ENCODE measurements at places on chromosomes 6 and 20.
A peak's percentile ranks its signal among the peaks of the same experiment; 100 is the strongest.

GRCh38 chr6:136409597-136409996, 120.0 kb upstream of the BCLAF1 start:
- no peak for DNase-seq

DNA sequence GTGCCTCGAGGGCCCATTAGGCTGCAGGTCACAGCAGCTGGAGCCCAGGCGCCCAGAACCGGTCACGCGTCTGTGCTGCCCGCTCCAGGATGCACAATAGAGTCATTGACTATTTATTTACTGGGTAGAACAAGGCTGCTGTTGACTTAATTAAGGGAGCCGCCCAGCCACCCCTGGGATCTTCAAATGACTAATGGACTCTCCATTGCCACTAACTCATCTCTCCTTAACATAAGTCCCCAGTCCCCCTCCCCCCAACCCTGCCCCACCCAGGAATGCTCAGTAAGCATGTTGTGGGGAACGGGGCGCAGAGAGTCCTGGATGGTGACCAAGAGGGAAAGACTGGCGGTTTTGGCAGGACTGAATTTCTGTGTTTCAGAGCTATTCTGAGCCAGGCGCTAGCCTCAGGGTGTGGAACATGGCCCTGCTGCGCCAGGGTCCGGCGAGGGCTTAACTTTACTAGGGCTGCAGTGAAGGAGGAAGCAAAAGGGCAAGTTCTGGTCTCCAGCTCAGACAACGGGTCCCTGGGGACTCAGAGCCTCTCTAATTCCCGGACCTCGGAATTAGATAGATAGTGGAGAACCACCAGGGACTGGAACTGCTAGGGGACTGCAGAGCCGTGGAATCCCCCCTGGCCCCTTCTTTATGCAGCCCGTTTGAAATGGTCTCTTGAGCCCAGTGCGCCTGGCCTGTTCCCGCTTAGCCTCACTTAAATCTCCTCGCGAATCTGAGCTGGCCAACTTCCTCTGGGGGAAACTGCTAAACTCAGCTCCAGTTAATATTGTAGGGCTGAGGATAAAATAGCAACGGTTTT, 1.5 kb upstream of the GRIK2 start:
- peak; percentile 23 for DNase-seq

GRCh38 chr6:26331218-26332073, 33.6 kb upstream of the BTN3A2 start:
- no peak for DNase-seq

- DNase-seq, result no peak
Measured at GRCh38 chr20:38272961-38273360, 12.4 kb upstream of the KIAA1755 start.

DNA sequence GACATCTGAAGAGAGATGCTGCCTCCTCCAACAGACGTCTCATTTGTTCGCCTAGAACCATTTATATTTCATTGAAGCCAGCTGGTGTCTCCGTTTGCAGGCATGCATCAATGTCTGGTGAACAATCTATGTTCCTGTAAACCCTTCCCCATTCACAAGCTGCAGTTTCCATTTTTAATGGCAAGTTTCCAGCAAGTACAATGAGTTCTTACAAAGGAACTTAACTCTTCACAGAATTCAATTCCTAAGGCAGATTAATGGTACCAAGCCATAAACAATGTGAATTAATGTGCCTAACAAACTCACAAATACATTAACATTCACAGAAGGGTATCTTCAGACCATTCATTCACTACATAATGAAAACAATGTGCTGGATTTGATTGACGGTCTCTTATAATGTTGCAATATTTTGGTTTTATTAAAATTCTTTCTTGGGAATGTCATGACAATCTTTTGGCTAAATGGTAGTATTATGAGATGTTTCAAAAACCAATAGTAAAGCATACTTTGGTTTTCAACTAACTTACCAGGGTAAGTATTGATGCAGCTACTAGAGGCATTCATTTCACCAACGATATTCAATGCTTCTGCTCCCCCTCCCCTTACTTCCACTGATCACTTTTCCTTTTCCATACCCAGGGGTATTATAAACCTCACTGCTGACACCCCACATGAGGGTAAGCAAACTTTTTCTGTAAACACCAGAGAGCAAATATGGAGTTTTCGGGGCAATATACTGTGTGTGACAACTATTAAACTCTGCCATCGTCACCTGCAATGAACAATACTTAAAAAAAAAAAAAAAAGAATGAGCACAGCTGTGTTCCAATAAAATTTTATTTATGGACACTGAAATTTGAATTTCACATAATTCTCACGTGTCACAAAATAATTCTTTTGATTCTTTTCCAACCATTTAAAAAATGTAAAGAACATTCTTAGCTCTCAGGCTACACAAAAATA, 4.2 kb downstream of the AKIRIN2 start:
- no peak for DNase-seq

DNA sequence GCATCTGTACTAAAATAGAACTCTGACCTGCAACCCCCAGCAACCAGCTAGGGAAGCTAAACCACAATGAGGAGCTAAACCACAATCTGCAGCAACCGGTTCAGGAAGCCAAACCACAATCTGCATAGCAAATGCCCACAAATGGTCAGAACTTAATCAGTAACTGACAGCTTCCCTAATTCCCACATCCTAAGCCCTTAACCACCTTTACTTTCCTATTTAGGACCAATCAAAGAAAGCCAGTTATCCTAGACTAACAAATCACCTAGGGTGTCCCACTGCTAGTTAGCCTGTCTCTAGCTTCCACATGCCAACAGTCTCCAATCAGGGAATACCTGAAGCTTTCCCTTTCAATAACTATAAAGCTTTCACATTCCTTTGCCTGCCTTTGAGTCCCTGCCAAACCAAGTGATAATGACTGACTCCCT, 424.6 kb upstream of the PTCHD4 start:
- peak; percentile 17 for DNase-seq

GRCh38 chr6:166598441-166599138, 12.1 kb upstream of the RAMACL start:
- no peak for DNase-seq

GRCh38 chr6:11275598-11275997, 43.1 kb upstream of the NEDD9 start:
- no peak for DNase-seq

DNA sequence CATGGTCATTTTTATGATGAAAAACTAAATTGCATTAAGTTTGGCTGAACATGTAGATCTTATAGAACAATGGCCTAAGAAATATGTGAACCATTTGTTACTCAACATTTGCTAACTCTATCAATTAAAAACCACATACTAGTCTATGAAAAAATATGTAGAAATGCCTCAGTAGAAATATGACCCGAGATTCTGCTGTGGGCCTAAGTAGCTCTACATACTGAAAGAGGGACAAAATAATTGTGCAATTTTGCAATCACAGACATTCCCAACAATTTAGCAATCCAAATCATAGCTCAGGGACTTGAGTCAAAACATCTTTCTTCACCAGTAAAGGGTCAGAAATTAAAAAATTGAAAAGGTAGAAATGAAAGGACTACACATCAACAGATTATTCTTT, 619.0 kb downstream of the FRK start:
- DNase-seq, result no peak

DNA sequence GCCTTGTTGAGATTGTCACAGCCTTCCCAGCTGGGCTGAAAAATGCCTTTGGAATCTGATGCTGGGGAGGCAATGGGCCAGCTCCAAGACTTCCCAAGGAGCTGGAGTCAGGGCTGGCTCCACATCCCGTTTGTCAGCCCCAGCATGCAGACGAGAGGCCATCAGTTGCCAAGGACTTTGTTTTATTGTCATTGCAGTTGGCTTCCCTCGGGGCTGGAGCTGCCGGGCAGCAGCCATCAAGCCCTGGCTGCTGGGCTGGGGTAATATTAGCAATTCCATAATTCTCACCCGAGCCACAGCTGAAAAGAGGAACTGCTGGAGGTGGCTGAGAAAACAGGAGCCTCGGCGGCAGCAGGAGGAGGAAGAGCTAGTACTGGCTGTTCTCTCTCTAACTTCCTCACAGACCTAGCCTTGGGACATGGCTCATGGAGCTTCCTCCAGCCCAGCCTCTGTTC, 182.5 kb downstream of the CDC5L start:
- no peak for DNase-seq

DNA sequence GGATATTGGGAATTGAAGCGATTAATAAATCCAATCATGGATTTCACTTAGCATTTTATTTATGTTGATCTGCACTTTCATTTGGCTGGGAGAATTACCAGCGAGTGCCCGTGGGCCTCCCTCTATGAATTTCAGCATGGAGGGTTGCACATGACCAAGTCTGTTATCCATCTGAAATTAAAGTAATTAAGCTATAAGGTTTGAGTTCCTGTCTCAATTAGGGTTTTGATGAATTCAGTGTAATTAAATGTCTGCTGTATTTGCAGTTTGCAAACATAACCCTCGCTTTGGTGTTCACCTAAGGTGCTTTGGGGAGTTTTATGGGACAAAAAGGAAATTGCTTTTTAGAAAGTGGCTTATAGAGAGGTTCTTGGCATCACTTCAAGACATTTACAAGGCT, 169.8 kb upstream of the RIN2 start:
- DNase-seq, result no peak

GRCh38 chr20:1776681-1777475, 118.3 kb upstream of the SIRPA start:
- peak; percentile 85 for DNase-seq

DNA sequence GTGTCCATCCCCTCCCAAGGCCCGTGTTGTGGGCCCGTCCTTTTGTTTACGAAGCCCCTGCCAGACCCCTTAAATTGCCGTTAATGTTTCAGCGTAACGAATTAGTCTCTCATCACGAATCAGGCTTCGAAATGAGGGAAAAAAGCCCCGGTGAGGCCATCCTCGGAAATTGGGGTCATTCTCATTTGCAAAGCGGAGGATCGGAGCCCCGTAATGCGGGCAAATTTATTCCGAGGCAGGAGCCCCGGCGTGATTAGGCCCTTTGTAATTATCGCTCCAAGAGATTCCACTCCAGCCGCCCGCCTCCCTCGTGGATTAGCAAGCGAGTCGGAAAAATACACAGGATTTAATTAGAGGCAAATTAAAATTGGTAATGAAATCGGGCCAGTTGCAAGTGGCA, 44.9 kb upstream of the MDFI start:
- no peak for DNase-seq

GRCh38 chr20:25470045-25470444, 62.6 kb downstream of the GINS1 start:
- peak; percentile 82 for DNase-seq

GRCh38 chr6:21713481-21713880, 119.9 kb downstream of the SOX4 start:
- DNase-seq, result no peak

GRCh38 chr6:44053760-44054556, 73.3 kb downstream of the MRPL14 start:
- no peak for DNase-seq

GRCh38 chr20:54223751-54224150, 15.9 kb downstream of the PFDN4 start:
- peak; percentile 20 for DNase-seq

DNA sequence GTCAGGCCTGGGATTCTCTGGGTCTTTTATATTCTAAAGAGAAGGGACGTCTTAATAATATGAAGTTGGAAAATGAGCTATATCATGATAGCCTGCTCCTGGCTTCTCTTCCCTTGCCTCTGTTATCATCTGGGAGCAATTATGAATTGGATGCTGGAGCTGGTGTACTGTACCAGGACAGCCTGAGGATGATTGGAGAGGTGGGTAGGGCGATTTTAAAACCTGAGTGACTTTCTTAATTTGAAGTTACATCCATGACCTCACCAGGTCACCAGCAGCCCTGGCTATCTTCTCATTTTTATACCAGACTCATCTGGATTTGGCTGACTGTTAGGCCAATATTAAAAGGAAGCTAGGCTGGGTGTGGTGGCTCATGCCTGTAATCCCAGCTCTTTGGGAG, 317.6 kb downstream of the CLIC5 start:
- DNase-seq, result no peak

DNA sequence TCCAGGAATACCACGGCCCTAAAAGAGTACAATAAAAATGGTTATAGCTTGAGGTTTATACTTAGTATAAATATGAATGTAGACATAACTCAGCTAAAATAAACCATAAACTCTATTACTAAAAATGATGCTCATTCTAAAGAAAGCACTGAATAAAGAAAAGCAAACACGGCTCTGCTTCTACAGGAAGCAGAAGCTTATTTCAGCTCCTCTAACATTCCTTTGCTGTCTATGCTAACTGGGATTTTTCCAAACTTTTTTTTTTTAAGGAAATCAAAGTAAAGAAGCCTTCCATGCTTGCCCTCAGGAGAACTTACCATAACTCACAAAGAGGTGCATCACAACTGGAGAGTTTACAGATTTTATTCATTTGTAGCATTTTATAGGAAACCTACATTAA, 30.8 kb downstream of the COL9A1 start:
- no peak for DNase-seq

- no peak for DNase-seq
Measured at GRCh38 chr6:64930681-64931080, 776.3 kb downstream of the EYS start.

DNA sequence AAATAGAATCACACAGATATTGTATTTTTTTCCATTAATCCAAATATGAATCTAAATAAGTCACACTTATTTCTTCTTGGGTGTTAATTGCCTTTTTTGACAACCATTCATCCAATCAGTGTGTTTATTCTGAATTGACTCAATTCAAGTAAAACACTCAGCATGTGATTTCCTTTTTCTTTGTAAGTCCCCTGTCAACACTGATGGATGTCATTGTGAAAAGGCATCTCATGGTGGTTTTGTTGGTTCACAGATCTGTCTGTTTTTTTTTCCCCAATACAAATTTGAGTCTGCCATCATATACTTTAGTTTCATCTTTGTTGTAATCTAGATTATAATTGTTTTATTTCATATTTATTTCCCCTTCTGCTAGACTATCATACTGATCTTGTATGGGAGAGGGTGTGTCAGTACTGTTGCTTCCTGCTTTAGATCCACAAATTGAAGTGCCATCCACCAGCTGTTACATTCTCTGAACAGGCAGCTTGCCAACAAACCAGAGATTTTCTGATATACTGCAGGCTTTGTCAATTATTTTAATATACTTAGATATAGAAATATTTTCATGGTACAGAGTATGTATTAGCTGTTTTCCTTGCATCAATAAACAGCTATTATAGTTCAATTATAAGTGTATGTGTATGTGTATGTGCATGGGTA, 64.2 kb upstream of the FLRT3 start:
- DNase-seq, result no peak

DNA sequence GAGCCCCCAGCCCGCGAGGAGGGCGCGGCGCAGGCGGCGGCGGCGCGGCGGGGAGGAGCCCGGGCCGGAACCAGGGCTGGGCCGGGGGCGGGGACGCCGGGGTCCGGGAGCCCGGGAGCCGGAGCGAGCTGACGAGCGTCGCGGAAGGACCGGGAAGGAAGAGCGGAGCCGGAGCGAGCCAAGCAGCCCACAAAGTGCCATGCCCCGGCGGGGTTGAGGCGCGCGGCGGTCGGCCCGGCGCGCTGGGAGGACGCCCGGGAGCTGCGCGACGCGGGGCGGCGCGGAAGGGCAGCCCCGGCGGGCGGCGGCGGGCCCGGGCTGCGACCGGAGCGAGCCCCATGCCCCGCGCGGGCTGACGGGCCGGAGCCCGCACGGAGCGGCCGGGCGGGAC, 289 bp downstream of the FOXP4 start:
- DNase-seq, result no peak

DNA sequence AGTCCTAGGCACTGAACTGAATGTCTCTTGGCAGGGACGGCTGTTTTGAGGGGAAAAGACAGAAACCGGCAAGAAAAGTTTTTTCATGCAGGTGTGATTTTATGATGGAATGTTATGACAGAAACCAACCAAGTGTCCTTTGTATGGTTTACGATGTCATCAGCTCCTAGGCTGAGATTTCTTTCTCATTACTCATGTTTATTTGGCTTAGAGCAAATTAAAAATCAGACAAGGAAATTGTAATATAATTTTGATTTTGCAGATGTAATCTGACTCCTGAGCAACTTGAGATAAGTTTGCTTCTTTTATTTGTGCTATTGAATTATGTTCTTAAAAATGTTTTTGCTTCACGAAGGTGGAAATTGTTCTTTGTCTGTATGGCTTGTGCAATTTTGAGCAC, 58.8 kb upstream of the MAP3K7 start:
- no peak for DNase-seq

All from iPS-NIHi11 (cell line).